ENCODE measurements at places on chromosomes 2 and 18. TPM values are rescaled to one million over a fixed set of nuclear protein-coding genes. Genes with fewer than 3 reads are reported as not detected.

Gene OTOS
- total RNA-seq = not detected

Gene CHN1
- 8.1 TPM for total RNA-seq

Gene CD8B
- not detected for total RNA-seq

Gene PAX8
- total RNA-seq = 0.69 TPM

Gene IL18R1
- total RNA-seq = not detected

Gene ZNF514
- total RNA-seq = 5.0 TPM

Gene STON1
- 2.2 TPM for total RNA-seq

DNA sequence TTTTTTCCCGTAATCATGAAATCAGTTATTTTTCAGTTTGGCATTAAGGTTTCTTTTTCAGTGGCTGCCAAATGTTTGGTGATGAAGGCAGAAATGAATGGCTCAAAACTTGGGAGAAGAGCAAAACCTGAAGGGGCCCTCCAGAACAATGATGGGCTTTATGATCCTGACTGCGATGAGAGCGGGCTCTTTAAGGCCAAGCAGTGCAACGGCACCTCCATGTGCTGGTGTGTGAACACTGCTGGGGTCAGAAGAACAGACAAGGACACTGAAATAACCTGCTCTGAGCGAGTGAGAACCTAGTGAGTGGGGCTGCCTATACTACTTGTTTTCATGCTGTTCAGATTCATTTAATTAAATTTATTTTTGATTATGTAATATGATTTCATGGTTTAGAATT, 29.2 kb upstream of the MSH2 start:
- DNase-seq = no peak

GRCh38 chr2:30968660-30969397, 161.6 kb upstream of the CAPN13 start:
- no peak for DNase-seq

GRCh38 chr18:61616111-61616610, 276.6 kb downstream of the RNF152 start:
- DNase-seq = no peak

GRCh38 chr2:226669905-226670304, 129.7 kb downstream of the IRS1 start:
- no peak for DNase-seq

DNA sequence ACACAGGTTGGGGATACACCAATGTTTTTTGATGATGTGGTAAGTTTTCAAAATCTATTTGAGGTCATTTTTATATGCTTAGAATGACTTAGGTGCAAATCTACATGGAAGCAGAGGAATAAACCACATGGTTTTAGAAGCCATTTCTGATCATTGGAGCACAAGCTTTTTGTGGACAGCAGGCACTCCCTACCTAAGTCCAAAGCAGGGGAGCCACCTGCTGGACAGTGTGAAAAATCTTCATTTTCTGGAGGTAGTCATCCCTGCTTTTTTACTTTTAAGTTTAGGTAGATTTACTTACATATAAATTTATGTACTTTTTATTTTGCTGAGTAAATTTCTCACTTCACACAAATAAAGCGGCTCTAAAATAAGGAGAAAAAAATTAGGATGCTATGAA, 323.2 kb downstream of the PLCL1 start:
- DNase-seq = peak; percentile 13

DNA sequence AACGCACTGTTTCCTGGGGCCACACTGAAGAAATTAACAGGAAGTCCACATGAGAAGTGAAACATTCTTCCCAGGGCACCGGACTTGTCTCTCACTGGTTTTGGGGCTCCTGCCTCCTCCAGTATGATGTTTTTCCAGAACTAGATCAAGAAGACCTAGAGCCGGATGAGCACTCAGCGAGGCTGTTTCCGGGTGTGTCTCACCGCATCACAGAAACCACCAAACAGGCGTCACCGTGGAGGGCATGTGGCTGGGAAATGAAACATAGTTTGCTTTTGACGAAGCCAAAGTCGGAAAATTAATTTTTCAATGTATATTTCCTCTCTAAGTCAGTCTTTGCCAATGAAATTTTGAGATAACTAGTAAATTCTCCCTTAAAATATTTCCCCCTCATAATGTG, 314.0 kb upstream of the SALL3 start:
- DNase-seq = no peak

DNA sequence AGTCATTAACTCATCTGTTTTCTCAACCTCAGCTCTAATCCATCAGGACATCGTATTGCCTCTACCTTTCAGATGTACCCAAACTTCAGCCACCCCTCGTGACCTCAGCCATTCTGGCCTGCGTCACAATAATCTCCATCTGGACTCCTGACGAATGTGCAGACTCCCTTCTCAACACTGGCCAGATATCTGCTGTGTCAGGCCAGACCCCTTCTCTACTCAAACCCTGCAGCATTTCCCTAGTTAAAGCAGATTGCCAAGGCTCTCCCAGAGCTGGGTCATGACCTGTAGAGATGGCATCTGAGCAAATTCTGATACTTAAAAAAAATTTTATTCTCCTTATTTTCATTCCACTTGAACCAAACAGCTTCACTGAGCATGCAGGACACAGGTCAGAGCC, 69.5 kb upstream of the TMEM18 start:
- no peak for DNase-seq

GRCh38 chr18:3816610-3817363, 366.8 kb downstream of the TGIF1 start:
- DNase-seq = no peak

- no peak for DNase-seq
Observed at GRCh38 chr2:10934979-10935350, 23.2 kb downstream of the KCNF1 start.

- no peak for DNase-seq
Observed at GRCh38 chr2:81445176-81445575, 1140.6 kb upstream of the LRRTM1 start.

GRCh38 chr2:222427646-222428301, 3.4 kb downstream of the SGPP2 start:
- DNase-seq = no peak

DNA sequence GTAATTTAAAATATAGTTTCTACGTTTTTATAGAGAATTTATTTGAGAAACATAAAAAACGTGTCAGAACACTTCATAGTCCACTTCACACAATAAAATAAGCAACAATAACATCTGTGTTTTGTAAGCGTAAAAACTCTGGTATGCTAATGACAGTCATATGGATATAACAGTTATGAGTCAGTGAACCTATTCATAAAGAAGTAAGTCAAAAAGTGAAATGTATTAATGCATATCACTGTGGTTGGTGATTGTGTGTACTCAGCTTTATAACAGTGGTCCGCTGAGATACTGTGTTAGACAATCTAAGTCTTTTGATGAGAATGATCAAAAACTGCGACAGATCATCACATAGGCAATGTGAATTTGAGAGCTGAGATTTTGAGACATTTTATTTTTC, 153.2 kb downstream of the WDR7 start:
- DNase-seq = no peak

- no peak for DNase-seq
Observed at GRCh38 chr2:187461294-187462261, 13.5 kb upstream of the CALCRL start.

GRCh38 chr2:226991663-226992062, 155.8 kb downstream of the RHBDD1 start:
- no peak for DNase-seq

- no peak for DNase-seq
Observed at GRCh38 chr18:12057419-12058039, 36.1 kb upstream of the ANKRD62 start.

GRCh38 chr2:102025016-102025501, 33.3 kb downstream of the IL1R2 start:
- no peak for DNase-seq

All from MG63 (cell line).